Fibroblast of skin of scalp (primary cell): ENCODE measurements at places on chromosomes 7 and 10.

GRCh38 chr7:152699079-152699478 is 23.1 kb upstream of the XRCC2 start:
- DNase-seq = no peak

- DNase-seq = no peak
Measured at GRCh38 chr10:86956848-86957448, 467 bp downstream of the MMRN2 start.

DNA sequence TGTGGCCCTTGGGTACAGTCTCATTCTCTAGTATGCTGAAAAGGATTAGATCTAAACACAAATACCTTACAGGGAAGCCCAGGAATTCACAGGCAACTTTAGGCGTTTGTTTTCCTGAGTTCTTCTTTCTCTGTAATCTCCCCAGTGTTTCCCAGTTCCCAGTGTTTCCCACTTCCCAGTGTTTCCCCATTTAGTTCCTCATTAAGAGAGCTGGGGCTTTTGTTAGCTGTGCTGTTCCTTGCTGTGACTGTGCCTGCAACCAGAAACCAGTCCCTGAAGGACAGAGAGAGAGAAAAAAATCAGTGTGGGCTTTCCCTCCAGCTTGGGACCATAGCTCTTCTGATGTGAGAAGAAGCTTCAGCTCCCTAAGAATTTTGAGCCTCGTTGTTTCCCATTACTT is 802.9 kb upstream of the COBL start:
- DNase-seq = no peak

GRCh38 chr7:155710530-155710929 is 66.1 kb downstream of the RBM33 start:
- DNase-seq = no peak

GRCh38 chr10:52768001-52768532 is 4.5 kb downstream of the MBL2 start:
- DNase-seq = no peak

DNA sequence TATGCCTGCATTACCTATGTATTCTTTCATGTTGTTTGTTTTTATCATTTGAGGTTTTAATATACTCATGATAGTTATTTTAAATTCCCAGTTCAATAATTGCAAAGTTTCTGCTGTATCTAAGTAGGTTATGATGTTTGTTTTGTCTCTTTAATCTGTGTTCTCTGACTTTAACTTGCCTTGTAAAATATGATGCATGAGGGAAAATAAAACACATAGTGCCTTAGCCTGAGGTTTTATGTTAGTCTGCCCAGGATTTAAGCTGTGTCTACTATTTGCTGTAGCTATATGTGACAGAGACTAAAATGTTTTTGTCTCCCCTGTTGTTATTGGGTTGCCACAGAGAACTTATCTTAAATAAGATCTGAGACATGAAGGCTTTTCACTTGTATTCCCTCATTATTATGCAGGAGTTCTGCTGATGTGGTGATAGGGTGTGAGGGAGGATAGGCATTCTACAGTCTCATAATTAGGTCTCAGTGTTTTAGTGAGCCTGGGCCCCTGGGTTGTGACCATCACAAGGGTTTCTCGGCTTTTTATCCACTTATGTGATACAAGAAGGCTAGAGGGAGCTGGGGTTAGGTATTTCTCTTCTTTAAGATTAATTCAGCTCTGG is 582.5 kb downstream of the CNTNAP2 start:
- DNase-seq = no peak

DNA sequence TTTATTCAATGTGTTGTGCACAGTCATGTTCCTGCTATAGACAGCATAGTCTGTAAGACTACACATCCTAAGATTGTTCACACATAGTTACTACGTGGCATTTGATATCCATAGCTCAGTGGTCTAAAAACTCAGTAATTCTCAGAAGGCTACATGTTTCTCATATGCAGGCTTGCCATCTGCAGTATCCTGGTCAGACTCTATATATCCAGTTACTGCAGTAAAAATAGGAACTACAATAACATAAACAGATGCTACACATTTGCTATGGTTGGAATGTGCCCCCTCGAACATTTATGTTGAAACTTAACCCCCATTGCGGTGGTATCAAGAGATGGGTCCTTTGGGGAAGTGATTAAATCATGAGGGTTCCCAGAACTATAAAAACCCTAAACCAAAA is 1377.8 kb upstream of the LRRTM3 start:
- peak; percentile 63 for DNase-seq

GRCh38 chr7:44196450-44196872 is 4.3 kb upstream of the YKT6 start:
- peak; percentile 58 for DNase-seq

- peak; percentile 39 for DNase-seq
Measured at GRCh38 chr7:91083855-91084644, 180.2 kb upstream of the FZD1 start.

GRCh38 chr7:135771961-135772638 is 23.5 kb upstream of the FAM180A start:
- DNase-seq = peak; percentile 76

GRCh38 chr7:94912085-94912484 is 4.7 kb downstream of the PPP1R9A start:
- peak; percentile 11 for DNase-seq

- DNase-seq = no peak
Measured at GRCh38 chr7:139416405-139416804, 56.7 kb downstream of the LUC7L2 start.

DNA sequence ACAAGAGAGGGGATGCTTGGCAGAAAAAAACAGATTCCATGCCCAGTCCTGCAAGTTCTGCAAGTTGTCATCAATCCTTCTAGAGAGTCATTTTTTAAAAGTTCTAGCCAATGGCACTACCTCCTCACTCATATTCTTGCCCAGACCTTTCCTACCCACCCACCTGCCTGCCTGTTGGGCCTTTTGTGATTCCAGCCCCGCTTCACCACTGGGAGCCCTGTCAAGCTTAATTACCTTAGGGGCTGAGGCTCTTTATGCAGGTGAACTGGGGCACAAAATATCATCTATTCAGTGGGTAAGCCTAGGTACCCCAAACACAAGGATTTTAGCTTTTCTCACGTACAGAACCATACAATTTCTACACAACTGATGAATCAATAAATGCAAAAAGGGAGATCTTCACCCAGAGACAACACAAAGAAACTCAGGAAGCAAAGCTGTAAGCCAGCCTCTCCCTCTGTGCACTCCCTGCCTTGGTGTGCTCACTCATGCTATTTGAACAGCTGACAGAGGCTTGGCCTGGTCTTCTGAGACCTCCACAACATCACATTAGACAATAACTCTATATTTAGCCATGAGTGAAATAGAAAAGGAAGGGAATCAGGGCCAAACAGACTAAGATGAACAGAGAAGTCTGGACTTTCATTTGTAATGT is 222.6 kb downstream of the HTR7 start:
- no peak for DNase-seq

GRCh38 chr7:117791877-117792780 is 81.1 kb downstream of the CTTNBP2 start:
- DNase-seq = no peak

- no peak for DNase-seq
Measured at GRCh38 chr7:55420530-55420929, 55.4 kb downstream of the LANCL2 start.

DNA sequence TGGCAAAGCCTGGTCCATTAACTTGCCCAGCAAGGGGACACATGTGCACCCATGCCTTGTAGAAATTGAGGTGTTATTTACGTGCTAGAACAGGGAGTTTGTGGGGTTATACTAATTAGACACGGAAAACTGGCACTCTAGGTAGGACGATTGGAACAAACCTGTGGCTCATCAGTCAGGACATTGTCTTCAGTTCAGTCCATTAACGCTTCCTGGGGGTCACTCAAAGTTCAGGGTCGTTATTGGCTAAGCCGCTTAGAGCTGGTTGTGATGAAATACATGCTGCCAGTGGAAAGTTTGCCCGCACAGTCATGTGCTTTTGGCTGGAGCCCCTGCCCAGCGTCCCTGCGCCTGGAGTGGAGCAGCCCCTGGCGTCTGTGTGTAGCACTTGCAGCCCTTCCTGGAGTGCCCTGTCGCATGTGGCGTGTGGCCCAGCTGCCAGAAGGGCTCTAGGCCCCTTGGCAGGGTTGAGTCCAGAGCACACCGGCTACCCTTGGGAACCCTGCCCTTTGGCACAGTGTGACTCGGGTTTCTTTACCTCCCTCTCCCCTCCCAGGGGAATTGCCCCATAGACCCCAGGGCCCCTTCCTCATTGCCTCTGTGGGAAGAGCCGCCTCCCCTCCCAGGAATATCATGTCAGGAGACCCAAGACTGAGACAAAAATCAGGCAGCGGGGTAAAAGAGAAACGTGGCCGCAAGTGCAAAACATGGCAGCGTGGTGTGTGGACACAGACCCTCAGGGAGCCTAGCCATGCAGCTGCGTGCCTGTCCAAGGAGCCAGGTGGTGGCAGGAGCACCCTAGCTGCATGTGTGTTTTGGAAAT is 9.8 kb downstream of the ZNF775 start:
- DNase-seq = no peak

GRCh38 chr10:124641282-124642087 is 102.7 kb downstream of the FAM53B start:
- DNase-seq = peak; percentile 46

GRCh38 chr7:155971180-155971770 is 159.0 kb upstream of the SHH start:
- DNase-seq = no peak

- no peak for DNase-seq
Measured at GRCh38 chr10:31864834-31865518, 63.7 kb downstream of the ARHGAP12 start.

DNA sequence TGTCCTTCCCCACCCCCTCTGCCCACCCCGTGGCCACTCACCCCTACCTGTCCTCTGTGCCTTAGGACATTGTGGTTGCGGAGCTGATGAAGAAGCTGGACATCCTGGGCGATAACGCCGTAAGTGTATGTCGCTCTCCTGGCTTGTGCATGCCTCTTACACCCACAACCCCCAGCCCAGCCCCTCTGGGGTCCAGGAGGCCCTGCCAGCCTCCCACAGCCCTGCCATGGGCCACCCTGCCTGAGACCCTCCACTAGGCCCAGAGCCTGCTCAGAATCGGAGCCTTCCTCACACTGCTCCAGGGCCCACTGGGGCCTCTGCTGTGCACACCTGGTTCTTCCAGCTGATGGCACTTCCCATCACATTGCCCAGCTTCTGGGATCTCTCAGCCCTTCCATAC is 36.8 kb upstream of the DPYSL4 start:
- DNase-seq = no peak

DNA sequence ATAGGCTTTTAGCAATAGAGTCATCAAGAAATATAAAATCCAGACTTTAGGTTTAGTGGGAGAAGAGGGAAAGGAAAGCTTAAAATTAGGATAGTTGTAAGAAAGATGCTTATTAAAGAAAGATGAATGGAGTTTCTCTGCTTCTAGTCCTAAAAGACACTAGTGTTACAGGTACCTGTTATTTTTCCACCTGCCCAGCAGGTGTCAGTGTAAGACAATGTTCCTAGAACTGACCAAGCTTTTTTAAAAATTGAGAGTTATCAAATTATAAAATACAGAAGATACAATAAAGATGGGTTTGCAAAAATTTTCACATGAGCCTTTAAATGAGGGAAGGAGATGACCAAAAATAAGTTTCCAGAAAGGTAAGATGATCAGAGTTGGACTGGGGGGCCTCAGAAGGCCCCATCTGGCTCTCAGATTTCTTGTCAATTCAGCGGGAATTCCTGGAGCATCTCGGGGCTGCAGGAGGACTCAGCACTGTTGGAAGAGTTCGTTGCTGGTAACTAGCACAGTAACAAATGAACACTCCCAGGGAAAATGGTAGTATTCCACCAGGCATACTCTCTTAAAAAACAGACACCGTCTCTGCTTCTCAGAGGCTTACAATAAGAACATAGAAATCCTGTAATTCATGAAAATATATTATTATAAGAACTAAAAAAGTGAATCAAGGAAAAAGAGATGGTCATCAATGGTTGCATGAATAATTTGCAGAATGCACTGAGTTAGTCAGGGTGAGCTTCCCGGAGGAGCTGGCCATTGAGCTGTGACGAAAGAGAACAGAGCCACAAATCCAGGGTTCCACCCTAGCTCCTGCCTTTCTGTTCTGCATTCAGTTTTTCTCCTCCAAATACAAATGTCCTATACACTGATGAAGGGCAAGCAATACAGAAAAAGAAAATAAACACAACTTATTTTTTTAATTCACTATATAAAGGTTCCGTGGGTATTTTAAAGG is 71.8 kb upstream of the PIK3CG start:
- DNase-seq = peak; percentile 20

DNA sequence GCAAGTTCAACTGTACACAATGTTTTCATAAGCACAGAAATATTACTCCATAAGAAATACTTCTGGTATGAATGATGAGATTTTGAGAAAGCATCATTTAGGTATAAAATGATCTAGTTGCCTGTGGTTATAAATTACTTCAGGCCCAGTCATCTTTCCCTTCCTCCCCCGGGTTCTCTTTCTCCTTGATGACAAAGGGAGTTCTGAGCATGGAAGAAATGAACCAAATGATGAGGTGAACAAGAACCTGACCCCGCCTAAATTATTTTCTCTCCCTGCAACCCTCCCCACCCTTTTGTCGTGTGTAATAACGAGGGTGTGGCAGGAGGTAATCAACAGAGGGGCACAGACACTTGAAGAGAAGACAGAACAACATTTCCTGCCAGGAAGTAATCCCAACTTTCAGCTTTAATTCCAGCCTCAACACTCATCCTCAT is 319.6 kb upstream of the SP8 start:
- DNase-seq = no peak

DNA sequence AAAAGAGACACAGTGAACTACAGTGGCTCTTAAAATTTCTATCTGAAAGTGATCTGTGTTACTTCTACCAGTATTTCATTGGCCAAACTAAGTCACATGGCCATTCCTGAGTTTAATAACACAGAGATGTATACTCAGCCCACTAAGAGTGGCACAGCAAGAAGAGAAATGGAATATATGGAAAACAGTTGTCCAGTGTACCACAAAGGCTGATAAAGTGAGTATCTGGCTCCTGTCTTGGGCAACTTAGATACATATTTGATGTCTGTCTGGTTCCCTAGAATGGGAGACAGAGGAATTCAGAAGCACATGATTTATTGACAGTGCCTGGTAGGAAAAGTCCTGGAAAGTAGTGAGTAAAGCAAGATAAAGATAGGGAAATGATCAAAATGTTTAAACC is 10.1 kb upstream of the PON1 start:
- peak; percentile 13 for DNase-seq

GRCh38 chr7:108086546-108086945 is 43.6 kb downstream of the LAMB4 start:
- DNase-seq = peak; percentile 47

DNA sequence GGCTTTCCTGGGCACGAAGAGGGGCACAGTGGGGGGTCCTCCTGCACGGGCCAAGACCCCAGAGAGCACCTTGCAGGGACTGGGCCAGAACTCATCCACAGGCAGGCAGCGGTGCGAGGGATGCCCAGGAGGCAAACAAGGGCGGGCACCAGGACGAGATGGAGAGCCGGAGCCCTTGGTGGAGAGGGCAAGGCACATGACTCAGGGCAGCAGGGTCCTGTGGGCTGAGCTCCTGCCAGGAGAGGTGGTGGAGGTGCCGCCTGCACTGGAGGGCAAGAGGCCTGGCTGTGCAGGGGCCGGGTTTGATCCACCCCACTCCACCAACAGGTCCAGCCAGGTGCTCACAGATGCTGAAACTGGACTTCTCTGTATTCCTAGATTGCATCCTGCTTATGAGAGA is 170.9 kb downstream of the TCERG1L start:
- DNase-seq = no peak
